ENCODE measurements at places on chromosomes 5 and 9.

GRCh38 chr5:173317091-173317730 lies 11.0 kb downstream of the STC2 start:
- peaks cover 54% of the 10 kb centered on the region for H3K27me3 ChIP-seq
- no peaks in the 10 kb centered on the region for H3K4me1 ChIP-seq

- H3K4me1 ChIP-seq: no peaks in the 10 kb centered on the region
- H3K36me3 ChIP-seq: peaks cover 8% of the 10 kb centered on the region
- H3K27ac ChIP-seq: no peak overlapping the region
Measured at GRCh38 chr5:37005946-37006540, 129.5 kb downstream of the NIPBL start.

DNA sequence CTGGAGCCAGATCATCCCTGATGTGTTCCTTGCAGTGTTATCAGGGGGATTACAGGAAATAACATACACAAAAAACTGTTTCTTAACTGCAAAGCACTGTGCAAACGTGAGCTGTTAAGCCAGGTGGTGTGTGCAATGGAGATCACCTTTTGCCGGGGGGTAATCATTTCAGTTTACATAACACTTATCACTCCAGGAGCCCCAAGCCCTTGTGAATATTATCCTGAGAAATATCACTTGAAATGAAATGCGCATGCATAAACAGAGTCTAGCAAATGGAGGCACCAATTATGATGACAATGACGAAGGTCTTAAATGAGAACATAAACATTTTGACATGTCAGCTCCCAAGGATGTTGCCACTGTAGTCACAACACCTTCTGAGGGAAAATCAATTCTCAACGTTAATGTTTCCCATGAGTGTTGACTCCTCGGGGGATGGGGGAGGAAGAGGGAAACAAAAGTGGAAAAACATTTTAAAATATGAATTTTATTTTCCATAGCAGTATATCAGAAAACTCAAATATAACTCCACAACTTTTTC lies 54.5 kb upstream of the RAD23B start:
- peaks cover 54% of the 10 kb centered on the region for H3K27me3 ChIP-seq
- H3K4me3 ChIP-seq: no peak overlapping the region
- H3K36me3 ChIP-seq: no peaks in the 10 kb centered on the region
- no peak for DNase-seq
- H3K27ac ChIP-seq: no peak overlapping the region

GRCh38 chr5:147520450-147520849 lies 10.6 kb upstream of the DPYSL3 start:
- H3K4me3 ChIP-seq: no peak overlapping the region
- no peak for DNase-seq
- no peaks in the 10 kb centered on the region for H3K36me3 ChIP-seq
- no peaks in the 10 kb centered on the region for H3K27me3 ChIP-seq
- no peaks in the 10 kb centered on the region for H3K4me1 ChIP-seq

GRCh38 chr5:173498286-173498685 lies 118.2 kb downstream of the BOD1 start:
- H3K27me3 ChIP-seq: peaks cover 12% of the 10 kb centered on the region
- no peak overlapping the region for H3K4me3 ChIP-seq
- no peak overlapping the region for H3K27ac ChIP-seq
- DNase-seq: no peak
- H3K4me1 ChIP-seq: no peaks in the 10 kb centered on the region
- no peaks in the 10 kb centered on the region for H3K36me3 ChIP-seq

- H3K27me3 ChIP-seq: no peaks in the 10 kb centered on the region
- H3K27ac ChIP-seq: no peak overlapping the region
- no peaks in the 10 kb centered on the region for H3K4me1 ChIP-seq
- DNase-seq: no peak
Measured at GRCh38 chr9:14081745-14082144, 232.2 kb downstream of the NFIB start.

DNA sequence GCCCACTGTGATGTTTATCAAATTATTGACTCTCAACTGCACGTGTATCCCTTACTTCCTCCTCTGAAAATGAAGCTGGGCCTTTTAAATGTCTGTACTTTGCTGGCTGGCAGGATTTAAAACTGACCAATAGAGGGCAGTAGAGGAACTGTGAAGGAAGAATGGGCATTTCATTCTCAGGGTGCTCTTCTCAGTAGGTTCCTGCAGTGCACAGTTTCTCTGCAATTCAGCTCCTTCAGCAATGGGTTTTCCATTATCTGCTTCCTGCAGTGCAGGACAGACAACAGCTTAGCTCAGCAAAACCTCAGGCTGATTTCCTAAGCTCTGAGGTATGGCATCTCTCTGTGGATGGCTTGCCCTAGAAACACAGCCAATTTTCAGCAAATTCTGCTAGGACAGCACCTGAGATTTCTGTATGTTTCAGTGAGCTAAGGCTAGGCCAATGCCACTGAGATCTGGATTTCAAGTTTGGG lies 298.4 kb upstream of the PRDM9 start:
- H3K27me3 ChIP-seq: no peaks in the 10 kb centered on the region
- H3K36me3 ChIP-seq: no peaks in the 10 kb centered on the region
- H3K4me3 ChIP-seq: no peak overlapping the region
- no peaks in the 10 kb centered on the region for H3K4me1 ChIP-seq
- no peak for DNase-seq

GRCh38 chr5:172626031-172626581 lies 15.0 kb upstream of the NEURL1B start:
- no peak overlapping the region for H3K27ac ChIP-seq
- no peak for DNase-seq
- no peak overlapping the region for H3K4me3 ChIP-seq

DNA sequence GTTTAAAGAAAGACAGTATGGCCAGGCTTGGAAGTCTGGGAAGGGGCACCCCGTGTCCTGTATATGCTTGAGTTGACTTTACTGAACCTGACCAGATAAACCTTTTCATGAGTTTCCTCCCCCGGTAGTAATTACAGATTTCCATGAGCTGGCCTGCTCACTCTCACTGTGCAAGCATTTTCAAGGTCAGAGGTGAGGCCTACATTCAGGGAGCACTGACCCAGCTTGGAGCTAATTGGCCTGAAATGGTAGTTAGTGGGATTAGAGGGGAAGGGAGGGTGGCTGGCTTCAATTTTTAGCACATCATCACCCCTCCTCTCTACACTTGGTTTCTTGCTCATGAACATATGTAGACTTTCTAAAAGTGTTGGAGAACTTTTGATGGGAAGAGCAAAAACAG lies 99.2 kb downstream of the PSAT1 start:
- H3K4me1 ChIP-seq: no peaks in the 10 kb centered on the region
- no peaks in the 10 kb centered on the region for H3K36me3 ChIP-seq
- H3K27ac ChIP-seq: no peak overlapping the region
- no peak overlapping the region for H3K4me3 ChIP-seq
- H3K27me3 ChIP-seq: no peaks in the 10 kb centered on the region
- DNase-seq: no peak

DNA sequence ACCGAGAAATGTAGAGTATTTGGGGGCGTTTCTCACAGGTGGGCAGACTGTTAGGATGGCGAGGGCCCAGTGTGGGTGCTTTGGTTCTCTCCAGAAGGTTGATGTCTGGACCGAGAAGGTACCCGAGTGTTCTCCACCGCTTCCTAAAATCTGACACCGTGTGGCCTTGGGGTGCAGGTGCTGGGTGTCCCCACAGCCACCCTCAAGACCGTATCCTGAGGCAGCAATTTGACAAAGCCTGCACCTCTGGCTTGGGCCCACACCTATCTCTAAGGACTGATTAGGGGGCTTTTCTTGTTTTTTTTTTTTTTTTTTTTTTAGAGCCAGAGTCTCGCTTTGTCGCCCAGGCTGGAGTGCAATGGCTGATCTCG lies 1.3 kb downstream of the PPP1R26 start:
- peaks cover 68% of the 10 kb centered on the region for H3K27me3 ChIP-seq
- H3K4me1 ChIP-seq: peaks cover 1% of the 10 kb centered on the region
- no peak overlapping the region for H3K4me3 ChIP-seq
- H3K27ac ChIP-seq: no peak overlapping the region
- no peak for DNase-seq

DNA sequence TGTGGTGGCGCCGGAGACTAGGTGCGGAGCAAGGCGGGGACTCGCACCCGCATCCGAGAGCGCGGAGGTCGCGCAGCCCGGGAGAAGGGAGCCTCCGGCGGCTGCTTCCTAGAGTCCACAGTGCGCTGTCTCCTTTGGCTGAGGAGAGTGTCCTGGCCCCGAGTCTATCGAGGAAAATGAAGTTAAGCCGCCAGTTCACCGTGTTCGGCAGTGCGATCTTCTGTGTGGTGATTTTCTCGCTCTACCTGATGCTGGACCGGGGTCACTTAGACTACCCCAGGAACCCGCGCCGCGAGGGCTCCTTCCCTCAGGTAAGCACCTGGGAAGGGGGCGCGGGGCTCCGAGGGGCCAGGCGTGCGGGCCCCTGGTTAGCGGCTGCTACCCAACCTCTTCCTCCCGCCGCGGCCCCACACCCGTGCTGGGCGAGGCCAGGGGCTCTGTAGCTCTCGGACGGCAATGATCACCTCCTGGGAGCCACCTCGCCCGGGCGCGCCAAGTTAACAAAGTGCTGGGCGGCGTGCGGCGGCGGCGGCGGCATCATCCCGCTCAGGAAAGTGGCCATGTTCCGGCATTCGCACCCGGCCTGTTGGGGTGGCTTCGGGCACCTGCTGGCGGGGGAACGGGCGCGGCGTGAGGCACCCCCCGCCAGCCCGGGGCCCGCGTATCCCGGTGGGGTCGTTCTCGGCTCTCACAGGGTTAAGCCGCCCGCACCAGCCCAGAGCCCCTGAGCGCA lies 681 bp downstream of the MAN2A1 start:
- peaks cover 23% of the 10 kb centered on the region for H3K36me3 ChIP-seq
- peak; percentile 53 for DNase-seq
- peaks cover 44% of the 10 kb centered on the region for H3K4me1 ChIP-seq
- H3K27me3 ChIP-seq: no peaks in the 10 kb centered on the region
- H3K27ac ChIP-seq: peak overlapping the region; percentile 89

- H3K27me3 ChIP-seq: peaks cover 33% of the 10 kb centered on the region
- no peak overlapping the region for H3K27ac ChIP-seq
- DNase-seq: no peak
- no peak overlapping the region for H3K4me3 ChIP-seq
- no peaks in the 10 kb centered on the region for H3K36me3 ChIP-seq
Measured at GRCh38 chr9:68558545-68558944, 17.9 kb upstream of the TMEM252 start.

GRCh38 chr5:57174128-57174889 lies 450 bp downstream of the GPBP1 start:
- H3K27ac ChIP-seq: peak overlapping the region; percentile 99
- peak overlapping the region; percentile 90 for H3K4me3 ChIP-seq
- H3K27me3 ChIP-seq: no peaks in the 10 kb centered on the region

DNA sequence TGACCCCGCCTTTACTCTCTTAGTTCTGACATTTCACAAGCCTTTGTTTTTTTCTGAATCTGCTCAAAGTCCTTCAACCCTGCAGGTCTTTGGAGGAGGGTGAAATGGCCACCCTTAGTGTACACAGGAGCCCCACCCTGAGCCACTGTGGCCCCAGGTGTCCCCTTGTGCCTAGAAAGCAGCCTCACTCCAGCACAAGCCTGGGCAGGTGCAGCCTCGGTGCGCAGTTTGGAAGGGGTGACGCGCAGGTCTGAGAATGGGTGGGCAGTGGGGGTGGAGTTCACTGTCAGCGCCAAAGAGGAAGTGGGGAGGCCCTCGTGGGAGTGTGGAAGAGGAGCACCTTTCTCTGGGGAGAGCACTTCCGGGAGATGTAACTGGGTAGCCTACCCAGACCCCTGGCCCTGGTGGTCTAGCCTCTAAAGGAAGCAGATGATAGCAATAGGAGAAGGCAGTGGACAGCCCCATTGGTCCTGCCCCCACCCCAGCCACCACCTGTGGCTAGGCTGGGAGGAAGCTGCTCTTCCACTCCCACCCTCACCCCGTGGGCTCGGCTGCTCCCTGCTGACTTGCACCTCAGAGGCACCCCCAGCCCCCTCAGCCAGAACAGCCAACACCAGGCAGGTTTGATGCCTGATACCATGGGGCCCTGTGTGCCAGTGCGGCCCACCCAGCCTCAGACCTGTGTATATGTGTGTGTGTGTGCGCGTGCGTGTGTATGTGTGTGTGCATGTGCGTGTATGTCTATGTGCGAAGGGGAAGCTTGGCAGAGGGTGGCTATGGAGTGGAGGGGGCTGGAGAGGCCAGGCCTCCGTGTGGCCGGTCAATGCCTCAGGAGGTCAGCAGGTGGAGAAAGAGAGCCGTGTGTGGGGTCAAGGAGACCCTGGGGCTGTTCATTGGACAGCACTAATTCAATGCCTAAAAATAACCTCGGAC lies 16.8 kb upstream of the DAB2IP start:
- H3K27me3 ChIP-seq: no peaks in the 10 kb centered on the region
- peak; percentile 57 for DNase-seq
- H3K4me3 ChIP-seq: peak overlapping the region; percentile 48
- H3K4me1 ChIP-seq: peaks cover 12% of the 10 kb centered on the region
- peak overlapping the region; percentile 55 for H3K27ac ChIP-seq
- H3K36me3 ChIP-seq: no peaks in the 10 kb centered on the region

GRCh38 chr9:90795871-90796317 lies 5.7 kb upstream of the SYK start:
- peaks cover 56% of the 10 kb centered on the region for H3K27me3 ChIP-seq
- no peak overlapping the region for H3K27ac ChIP-seq
- H3K4me3 ChIP-seq: no peak overlapping the region
- DNase-seq: no peak

GRCh38 chr5:160492565-160492964 lies 70.9 kb downstream of the PTTG1 start:
- no peak for DNase-seq
- H3K27me3 ChIP-seq: no peaks in the 10 kb centered on the region
- no peak overlapping the region for H3K27ac ChIP-seq
- no peak overlapping the region for H3K4me3 ChIP-seq
- peaks cover 18% of the 10 kb centered on the region for H3K4me1 ChIP-seq

DNA sequence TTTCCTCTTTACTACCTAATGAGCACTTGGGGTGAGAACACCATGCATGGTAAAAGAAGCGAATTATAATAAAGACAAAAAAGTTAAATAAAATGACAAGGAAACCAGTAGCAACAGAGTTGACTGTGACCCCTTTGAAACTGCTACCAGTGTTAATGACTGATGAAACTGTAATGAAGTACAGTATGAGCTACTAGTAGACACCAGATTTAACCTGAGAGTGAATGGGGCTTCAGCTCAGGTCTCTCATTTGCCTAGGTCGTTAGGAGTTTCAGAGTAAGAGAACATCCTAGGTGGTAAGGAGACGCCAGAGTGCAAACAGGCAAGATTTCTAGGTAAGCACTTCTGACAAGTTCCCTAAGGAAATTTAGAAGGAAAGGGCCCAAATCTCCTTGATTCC lies 346.4 kb downstream of the BNC2 start:
- H3K36me3 ChIP-seq: no peaks in the 10 kb centered on the region
- DNase-seq: no peak
- H3K27ac ChIP-seq: no peak overlapping the region
- H3K4me1 ChIP-seq: no peaks in the 10 kb centered on the region
- H3K27me3 ChIP-seq: peaks cover 14% of the 10 kb centered on the region

DNA sequence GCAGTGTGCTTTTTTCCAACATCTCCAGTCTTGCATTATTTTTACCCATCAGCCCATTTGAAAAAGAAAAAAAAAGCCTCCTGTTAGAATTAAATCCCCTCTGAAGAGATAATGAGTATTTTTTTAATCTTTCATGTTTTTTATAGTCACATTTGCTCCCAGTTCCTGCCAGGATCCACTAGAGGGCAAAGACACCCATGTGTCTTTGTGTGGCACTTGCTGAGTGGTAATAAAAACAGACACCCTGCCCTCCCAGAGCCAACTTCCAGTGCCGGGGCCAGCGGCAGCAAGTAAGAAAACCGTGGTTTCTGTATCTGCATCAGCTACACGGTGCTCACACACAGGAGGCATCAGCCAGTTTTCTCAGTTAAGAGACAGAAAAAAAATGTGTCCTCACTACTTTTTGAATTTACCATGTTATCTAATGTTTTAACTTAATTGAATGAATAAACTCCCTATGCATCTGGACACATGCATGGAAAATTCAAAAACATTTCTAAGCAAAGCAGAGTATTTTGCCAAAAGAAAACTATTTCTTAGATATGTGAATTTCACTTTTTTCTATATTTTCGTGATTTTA lies 70.2 kb upstream of the PLEKHG4B start:
- no peaks in the 10 kb centered on the region for H3K36me3 ChIP-seq
- no peak for DNase-seq
- H3K27ac ChIP-seq: no peak overlapping the region
- H3K27me3 ChIP-seq: peaks cover 54% of the 10 kb centered on the region

Measured in activated naive CD8-positive, alpha-beta T cell treated with anti-CD3 and anti-CD28 coated beads for 36 hours (primary cell).